ENCODE measurements at places on chromosomes 4 and X.

GRCh38 chrX:134886002-134886596, 104.7 kb upstream of the SMIM10 start:
- no peak for DNase-seq

GRCh38 chr4:74331944-74332343, 23.7 kb downstream of the EPGN start:
- DNase-seq: no peak

DNA sequence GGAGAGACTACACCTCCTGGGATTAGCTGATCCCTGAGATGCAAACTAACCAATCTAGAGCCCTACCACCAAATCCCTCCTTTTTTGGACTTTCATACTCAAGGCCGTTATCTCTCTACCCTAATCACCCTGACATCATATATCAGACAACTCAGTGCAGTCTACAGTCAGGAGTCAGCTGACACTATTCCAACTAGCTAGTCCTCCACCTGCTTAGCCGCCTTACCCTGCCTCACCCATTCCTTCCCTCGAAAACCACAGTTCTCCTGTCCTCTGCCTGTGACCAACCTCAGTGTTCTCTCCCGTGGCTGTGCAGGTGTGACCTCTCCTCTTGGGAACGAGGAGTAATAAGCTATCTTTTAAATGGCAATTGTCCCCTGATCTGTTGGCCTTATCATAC, 1.8 kb upstream of the PPEF2 start:
- no peak for DNase-seq

DNA sequence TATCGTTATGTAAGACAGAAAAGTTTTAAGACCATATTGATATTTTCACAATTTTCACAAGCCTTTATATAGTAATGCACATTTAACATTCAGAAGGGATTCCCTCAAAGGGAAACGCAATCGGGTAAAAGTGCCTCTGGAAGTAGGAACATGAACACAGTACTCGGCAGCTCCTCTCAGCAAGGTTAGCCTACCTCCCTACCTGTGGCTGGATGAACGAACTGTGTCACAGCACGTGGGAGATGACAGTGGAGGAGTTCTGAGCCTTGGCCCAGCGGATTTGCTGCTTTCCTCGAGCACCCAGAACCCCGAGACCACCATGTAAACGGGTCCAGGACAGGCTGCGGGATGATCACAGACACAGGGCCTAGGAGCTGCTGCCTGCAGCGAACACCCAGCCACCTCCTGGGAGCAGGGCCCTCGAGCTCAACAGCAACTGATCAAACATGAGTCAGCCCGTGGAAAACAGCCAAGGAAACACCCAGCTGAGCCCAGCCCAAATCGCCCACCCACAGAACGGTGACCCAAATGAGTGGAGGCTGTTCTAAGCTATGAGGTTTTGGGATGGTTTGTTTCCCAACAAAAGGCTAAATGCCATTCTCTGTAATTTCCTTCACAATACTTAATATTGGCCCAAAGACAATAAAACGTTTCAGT, 30.4 kb downstream of the FAT1 start:
- DNase-seq: peak; percentile 77

GRCh38 chr4:31674313-31674947, 954.3 kb downstream of the PCDH7 start:
- DNase-seq: no peak

DNA sequence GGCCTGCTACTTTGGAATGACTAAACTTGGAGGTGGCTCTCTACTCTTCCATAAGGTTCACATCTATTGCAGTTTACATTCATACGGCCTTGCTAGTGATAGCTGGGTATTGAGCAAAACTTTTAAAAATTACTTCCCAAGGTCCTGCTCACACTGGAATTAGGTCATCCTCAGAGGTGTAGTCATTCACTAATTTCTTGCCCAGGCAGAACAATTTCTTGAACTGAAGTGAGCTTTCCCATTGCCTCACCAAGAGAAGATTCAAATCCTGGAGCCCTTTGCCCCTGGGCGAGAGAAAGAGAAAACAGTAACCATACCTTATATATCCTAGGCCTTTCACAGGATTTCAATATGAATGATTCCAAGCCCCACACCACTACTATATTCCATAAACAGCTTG, 109.2 kb downstream of the GUCY2F start:
- no peak for DNase-seq

GRCh38 chrX:17736856-17737709, at the start of gene SCML1:
Gene SCML1 (plus strand): TSS chrX:17737493. CDS start chrX:17744187, 6,694 bp downstream.
- peak; percentile 92 for DNase-seq

GRCh38 chr4:87824352-87824751, 8.4 kb upstream of the MEPE start:
- no peak for DNase-seq

- DNase-seq: no peak
Observed at GRCh38 chrX:1355131-1356046, 18.8 kb downstream of the IL3RA start.

DNA sequence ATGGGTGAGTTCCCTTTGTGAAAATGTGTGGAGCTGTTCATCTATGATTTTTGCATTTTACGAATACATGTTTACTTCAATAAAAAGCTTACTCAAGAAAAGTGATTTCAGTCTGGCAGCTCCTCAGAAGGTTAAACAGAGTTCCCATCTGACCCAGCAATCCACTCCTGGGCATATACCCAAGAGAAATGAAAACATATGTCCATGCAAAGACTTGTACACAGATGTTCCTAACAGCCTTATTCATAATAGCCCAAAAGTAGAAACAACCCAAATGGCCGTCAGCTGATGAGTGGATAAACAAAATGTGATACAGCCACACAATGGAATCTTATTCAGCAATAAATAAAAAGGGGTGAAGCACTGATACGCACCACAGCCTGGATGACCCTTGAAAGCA, 20.8 kb downstream of the CLCN4 start:
- no peak for DNase-seq

DNA sequence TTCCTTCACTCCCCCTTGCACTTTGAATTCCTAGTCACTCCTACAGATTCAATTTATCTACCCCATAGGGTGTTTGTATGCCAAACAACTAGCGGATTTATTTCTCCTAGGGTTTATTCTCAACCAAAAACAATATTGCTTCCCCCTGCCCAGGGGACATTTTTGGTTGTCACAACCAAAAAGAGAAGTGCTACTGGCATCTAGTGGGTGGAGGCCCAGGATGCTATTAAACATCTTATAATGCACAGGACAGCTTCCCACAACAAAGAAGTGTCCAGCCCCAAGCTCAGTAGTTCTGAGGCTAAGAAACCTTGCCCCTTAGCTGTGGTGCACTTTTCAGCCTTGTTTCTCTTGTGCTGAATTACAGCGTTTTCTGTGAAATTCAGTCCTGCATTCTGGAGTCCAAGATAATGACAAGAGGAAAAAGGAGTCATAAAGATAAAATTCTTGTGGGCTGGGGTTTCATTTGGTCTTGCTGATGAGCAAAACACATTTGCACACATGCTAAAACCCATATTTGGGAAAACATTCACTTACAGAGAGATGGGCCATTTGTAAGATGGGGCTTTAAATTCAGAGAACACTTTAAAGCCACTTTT, 11.2 kb upstream of the SYTL4 start:
- DNase-seq: no peak

DNA sequence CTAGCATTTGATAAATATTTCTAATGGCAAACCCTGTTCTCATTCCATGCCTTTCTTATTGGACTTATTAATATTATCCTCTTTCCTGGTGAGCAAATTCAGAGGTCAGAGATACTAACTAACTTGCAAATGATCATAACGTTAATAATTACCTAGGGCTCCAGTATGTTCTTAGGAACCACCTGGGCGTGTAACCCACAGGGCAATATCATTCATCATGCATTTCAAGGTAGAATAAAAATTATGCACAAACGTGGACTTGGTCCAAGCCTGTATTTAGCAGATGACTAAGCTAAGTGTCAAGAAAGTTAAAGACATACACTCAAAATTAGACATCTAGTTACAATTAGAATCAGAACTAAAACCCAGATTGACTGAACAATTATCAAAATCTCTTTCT, 850.1 kb downstream of the TRIML1 start:
- no peak for DNase-seq

DNA sequence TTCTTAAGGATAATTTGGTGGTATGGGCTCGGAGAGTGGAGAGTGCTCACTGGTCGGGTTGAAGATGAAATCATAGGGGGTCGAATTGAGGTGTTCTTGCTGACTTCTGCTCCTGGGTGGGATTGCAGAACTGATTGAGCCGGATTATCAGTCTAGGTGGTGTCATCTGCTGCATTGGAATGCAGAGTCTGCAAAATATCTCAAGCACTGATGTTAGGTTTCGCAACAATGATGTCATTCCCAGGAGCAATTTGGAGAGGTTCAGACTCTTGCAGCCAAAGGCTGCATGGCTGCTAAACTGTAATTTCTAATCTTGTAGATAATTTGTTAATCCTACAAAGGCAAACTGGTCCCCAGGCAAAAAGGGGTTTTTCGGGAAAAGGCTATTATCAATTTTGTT, 67.7 kb downstream of the RHOH start:
- DNase-seq: no peak

DNA sequence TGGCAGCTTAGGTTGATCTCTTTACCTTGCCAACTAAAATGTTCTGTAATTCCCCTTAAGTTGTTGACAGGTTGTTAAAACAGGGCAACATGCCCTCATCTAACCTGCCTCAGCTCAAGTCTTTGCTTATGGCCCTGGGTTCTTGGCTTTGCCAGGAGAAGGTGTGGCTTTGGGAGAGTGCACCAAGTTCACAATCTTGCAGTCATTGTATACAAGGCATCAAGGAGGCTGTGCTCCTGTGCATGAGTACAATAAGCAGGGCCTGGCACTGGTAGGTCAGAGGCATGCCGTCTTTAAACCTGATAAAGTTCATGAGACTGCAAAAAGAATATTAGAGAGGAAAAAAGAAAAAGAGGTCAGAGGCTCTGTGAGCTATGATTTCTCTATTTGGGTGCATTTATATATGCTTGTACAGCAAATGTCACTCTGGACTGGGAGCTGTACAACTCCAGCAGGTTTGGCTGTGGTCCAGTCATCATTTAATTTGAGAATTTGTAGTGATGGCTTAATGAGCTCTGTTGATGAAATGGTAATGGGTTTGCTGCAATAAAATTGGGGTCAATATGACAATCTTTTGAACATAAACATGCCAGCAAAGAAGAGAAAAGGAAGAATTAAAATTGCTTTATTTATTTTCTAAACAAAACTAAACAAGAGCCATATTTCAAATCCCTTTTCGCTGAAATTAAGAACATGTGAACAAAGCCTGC, 30.3 kb downstream of the AREG start:
- DNase-seq: no peak

GRCh38 chr4:100106982-100107381, 83.3 kb downstream of the DDIT4L start:
- DNase-seq: no peak

GRCh38 chr4:59971952-59972351, 1228.2 kb upstream of the ADGRL3 start:
- no peak for DNase-seq

GRCh38 chr4:108201774-108202173, 33.0 kb upstream of the LEF1 start:
- no peak for DNase-seq

DNA sequence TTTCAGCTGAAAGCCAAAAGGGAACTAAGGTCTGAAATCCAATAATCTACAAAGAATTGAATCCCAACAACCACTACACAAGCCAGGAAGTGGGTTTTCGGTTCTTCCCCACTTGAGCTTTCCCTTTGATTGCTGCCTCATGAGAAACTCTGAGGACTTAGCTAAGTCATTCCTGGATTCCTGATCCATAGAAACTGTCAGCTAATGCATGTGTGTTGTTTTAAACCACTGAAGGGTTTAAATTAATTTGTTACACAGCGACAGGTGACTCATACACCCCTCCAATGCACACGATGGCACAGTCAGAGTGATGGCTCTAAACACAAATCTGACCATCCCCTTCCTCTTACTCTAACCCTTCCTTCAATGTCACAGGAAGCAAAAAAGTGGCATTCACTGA, 282.9 kb downstream of the RAB28 start:
- no peak for DNase-seq

DNA sequence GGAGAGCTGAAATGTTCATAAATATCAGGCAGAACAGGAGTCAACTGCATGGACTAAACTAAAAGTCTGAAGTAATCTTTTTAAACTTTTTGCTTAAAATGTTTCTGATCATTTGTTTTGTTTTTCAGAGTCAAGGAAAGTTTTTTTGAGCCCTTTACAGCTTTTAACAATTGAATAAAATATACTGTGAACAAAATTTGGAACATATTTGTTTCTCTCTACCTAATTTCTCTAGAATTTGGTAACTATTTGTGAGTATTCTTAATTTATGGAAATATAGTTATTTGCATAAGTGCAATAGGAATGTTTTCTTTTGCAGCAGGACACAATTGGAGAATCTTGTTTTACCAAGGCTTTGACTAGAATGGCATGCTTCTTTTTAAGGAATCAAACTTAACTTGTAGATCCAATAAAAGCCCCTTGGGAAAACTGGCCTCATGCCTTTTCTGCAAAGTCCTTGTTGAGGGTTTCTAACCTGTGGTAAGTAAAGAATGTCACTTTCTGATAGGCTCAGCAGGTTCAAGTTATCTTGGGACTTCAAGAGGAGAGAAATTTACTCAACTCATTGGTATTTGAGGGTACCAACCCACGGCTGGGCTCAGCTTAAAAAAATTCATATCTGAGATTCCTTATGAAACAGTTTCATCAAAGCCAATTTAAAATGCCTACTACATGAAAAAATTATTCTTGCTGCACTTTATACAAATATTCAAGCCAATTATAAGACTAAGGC, 91.5 kb downstream of the UPRT start:
- no peak for DNase-seq

GRCh38 chrX:123749643-123750042, 16.8 kb upstream of the THOC2 start:
- DNase-seq: no peak

- DNase-seq: no peak
Observed at GRCh38 chrX:23900220-23900797, 7.4 kb downstream of the APOO start.

- no peak for DNase-seq
Observed at GRCh38 chr4:80268081-80268823, 1.8 kb downstream of the FGF5 start.

DNA sequence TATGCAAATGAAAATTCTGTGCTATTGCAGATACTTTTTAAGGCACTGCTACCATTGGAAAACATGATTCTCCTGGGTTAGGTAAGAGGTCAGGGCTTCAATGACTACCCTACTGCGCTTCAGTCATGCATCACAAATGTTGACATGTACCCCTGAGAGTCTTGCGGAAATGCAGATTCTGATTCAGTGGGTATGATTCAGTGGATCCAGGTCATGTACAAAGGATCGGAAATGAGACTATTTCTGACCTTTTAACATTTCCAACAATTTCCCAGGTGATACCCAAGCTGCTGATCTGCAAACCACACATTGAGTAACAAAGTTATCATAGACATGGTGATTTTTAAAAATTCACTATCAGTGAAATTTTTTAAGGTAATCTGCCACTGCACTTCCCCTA, 62.6 kb downstream of the DDX53 start:
- DNase-seq: no peak

All from SHP77 (cell line).